ENCODE measurements at places on chromosomes 12 and 14. TPM values are rescaled to one million over a fixed set of nuclear protein-coding genes. Genes with fewer than 3 reads are reported as not detected.

DNA sequence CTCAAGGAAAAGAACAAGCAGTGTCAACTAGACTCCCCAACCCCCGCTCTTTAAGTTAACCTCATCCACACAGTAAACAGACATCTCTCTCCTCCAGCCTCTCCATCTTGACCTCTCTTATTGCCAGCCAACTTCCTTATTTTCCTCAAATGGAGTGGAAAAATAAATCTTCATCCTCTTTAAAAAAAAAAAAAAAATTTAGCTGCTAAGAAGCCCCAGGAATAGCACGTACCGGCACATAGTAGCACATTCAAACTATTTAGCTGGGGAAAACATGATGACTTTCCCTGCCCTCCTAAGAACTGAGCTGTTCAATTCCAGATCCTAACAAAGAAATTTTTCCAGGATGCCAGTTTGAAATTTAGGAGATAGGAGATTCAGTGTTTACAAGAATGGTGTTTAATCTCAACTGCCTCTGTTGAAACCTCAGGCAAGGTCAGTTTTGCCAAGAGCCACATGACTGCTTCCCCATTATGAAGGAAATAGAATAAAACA is 90.8 kb downstream of the EPS8 start:
- DNase-seq, result no peak

ADAM21 gene
- polyA plus RNA-seq, result 0.16 TPM

DNA sequence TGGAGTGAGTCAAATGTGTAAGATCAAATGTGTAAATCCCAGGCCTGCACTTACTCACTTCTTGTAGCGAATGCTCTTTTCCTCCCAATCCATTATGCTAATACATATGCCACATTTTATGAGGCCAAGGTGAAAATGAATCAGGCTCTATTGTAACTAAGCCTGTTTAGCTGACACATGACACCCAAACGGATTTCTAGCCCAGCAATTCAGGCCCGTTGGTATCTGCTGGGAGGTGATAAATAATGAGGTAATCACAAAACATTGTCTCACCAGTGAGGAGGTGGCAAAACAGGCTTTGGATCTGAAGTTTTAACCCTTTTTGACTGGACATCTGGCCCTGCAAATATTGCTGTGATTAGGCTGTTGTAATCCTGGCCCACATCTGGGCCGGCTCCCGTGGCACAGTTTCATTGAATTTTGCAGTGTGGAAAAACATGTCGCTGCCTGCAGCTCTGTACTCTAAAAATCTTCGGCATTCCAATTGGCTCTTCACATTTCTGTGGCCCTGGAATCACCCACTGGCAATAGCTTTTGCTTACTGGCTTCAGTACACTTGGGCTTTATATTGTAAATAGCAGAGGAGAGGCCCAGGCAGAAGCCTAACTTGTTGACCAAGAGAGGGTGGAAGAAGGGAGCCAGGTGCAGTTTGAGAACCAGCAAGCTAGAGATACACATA is 106.1 kb downstream of the PAX9 start:
- no peak for DNase-seq

DNA sequence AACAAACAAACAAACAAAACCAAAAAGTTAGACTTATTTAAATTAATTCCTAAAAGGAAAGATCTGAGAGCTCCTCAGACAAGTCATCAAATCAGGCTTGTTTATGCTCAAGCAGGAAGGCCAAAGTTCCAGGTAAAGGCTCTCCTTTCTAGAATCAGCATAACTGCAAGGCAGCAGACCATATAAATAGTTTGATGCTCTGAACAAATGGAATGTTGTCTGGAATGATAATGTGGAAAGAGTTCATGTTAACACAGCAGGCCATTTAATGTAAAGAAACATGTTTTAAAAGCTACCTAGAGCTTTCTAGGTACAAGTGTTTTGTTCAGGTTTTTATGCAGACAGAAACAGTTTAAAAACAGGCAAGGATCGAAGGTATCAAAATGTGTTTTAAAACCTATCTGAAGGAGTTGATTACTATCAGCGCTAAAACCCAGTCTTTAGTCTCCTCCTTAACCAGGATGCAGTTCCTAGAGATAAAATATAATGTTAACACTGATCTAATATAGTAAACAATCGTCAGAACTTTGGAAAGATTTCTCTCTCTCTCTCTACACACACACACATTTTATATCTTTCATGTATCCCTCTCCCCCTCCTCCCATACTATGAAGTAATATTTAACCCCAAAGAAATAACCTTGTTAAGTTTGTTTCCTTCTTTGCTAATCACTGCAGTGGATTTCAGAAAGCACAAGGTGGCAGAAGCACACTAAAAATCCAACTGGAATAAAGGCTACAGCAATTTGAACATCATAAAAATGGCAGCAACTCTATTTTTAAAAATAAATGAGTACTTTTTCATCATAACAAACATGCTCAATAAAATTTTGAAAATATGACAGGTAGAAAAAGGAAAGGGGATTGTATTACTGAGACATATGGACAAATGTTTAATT is 135.5 kb downstream of the PAWR start:
- no peak for DNase-seq

TMTC3 gene
- 26.6 TPM for polyA plus RNA-seq

GRCh38 chr12:128971802-128972201 is 118.5 kb downstream of the GLT1D1 start:
- no peak for DNase-seq

- no peak for DNase-seq
These were observed 885.7 kb downstream of the DIO2 start for GRCh38 chr14:79325557-79325956.
